ENCODE measurements at places on chromosomes 2 and 18.

- DNase-seq, result peak; percentile 7
Measured at GRCh38 chr18:45384137-45384961, 230.9 kb upstream of the SLC14A2 start.

GRCh38 chr2:67889056-67889455 is 173.7 kb downstream of the C1D start:
- DNase-seq, result no peak

GRCh38 chr2:216292886-216293301 is 79.4 kb downstream of the MARCHF4 start:
- no peak for DNase-seq

DNA sequence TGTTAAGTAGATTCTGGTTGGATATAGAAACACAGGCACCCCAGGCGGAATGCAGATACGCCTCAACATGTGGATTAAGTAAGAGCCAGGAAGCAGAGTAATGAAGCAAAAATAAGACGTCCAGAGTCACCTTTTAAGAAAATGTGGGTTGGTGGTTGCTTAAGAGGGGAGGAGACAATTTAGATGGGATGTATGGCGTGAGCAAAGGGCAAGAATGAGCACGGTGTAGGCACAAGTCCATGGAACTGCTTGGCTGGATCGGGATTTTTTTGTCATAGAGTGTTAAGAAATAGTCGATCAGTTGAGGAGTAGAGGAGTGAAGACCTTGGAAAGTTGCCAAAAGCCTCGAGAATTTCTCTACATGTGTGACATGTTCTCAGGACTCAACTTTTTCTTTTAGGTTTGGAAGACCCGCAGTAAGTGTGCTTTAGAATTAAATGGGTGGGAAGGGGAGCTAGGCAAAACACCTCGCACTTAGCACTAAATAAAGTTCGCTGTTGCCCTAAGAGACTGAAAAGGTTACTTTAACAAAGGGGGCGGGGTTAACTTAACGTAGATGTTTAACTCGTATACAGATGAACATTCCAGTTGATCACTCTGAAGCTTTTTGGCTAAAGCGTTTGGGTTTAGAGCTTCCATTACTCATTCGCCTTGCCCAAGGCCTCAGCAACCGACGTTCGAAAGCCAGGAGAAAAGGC is 716 bp upstream of the SLC39A10 start:
- no peak for DNase-seq

DNA sequence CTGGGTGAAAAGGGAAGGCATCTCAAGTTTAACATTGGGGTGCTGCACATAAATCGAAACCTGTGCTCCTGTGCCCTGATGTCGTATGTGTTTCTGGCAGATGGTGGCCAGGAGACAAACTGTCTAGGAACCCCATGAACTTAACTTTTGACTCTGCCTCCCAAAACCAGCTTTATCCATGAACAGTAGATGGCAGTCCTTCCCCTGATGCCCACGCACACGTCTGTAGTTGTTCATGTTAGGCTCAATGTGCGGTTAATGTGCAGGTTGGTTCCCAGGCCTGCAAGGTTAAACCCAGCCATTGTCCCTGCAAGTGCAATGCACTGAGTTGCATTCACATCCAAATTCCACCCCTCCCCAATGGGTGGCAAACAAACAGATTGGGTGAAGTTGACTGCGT is 44.1 kb upstream of the SIX3 start:
- DNase-seq, result no peak

- no peak for DNase-seq
Measured at GRCh38 chr18:26342646-26343045, 116.4 kb downstream of the TAF4B start.

DNA sequence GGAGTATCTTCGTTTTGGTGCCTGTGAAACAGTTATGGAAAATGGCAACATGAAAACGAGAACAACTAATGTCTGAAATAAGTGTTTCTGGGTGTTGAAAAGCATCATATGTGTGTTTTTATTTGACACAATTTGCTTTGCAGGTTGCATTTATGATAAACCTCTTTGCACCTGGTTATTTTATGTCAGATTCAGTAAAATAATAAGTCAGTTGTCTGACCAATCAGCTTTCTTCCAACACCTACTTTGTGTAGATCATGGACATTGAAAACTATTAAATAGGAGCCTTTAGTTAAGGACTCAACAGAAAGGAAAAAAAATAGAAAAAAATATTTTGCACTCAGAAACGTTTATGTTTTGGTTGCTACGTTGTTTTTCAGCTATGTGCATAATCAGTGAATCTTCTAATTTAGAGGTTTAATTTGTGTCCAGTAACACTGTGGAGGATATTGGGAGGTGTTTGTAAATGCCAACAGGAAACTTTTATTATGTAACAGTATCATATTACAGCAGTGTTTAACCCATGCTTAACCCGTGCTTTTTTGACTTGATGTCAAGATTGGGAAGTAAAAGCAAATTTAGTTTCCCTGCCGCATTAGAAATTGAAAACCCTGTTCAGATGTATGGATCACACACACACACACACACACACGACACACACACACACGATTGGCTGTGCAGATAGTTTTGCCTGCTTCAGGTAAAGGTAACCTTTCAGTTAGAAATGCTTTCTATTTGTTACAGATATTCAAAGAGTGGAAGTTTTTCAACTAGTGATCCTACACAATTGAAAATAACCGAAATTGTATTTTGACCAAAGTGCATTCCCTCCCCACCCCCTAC is 2.6 kb downstream of the PKP4 start:
- no peak for DNase-seq

DNA sequence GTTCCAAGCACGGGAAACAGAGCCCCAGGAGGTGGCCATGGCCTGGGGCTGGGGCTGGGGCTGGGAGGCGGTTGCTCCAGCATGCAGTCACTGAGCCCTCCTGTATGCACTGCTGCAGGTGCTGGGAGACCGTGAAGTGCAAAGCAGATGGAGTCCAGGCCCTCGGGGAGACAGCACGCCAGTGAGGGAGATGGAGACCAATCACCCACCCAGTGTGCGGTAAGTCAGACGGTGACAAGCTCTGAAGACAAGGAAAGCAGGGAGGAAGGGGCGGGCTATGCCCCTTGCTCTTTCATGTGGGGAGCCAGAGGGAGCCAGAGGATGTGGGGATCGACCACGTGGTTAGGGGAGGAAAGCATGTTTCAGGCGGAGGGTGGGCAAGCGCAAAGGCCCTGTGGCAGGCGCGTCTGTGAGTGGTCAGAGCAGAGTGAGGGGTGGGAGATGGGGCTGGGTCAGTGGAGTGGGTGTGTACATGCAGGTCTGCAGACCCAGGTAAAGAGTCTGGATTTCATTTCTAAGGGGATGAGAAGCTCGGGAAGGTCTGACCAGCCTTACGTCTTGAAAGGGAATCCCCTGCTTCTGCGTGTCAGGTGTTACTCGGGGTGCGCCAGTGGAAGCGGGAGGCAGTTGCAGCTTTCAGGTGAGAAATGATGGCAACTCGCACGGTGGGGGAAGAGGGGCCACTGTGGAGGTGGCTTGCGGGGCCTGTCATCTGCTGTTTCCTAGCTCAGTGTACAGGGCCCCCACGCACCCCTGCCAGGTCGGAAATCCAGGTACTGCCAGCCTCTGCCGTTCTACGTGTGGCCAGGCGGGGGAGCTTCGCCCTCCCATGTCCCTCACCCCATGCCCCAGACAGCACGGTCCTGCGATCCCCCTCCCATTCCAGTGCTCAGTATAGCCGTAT is 19.4 kb downstream of the RRM2 start:
- no peak for DNase-seq

All from activated gamma-delta T cell treated with anti-CD3 and anti-CD28 coated beads, Interleukin-2, amount 50 U/mL, for 16 hours (primary cell).